ENCODE measurements at places on chromosomes 7 and 10.
A peak's percentile ranks its signal among the peaks of the same experiment; 100 is the strongest.

DNA sequence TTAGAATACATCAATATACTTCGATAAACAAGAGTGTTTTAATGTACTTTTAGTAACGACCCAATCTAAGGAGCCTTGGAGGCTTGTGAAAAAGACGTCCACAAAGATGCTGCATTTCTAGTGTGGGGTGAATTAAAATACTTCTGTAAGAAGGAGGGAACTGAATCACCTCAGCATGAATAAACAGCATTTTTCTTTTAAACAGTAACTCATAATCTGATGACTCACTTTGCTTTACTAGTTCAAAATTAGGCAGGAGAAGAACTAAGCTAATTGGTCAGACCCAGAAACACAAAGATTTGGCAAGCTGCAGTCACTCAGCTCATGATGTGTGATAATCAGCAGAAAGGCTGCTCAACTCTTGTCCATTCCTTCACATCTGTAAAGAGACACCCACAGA, 24.2 kb downstream of the NCOA4 start:
- DNase-seq = no peak

GRCh38 chr7:85322252-85322651, 135.4 kb upstream of the SEMA3D start:
- DNase-seq = no peak

GRCh38 chr10:77490534-77491314, 146.9 kb downstream of the KCNMA1 start:
- no peak for DNase-seq

DNA sequence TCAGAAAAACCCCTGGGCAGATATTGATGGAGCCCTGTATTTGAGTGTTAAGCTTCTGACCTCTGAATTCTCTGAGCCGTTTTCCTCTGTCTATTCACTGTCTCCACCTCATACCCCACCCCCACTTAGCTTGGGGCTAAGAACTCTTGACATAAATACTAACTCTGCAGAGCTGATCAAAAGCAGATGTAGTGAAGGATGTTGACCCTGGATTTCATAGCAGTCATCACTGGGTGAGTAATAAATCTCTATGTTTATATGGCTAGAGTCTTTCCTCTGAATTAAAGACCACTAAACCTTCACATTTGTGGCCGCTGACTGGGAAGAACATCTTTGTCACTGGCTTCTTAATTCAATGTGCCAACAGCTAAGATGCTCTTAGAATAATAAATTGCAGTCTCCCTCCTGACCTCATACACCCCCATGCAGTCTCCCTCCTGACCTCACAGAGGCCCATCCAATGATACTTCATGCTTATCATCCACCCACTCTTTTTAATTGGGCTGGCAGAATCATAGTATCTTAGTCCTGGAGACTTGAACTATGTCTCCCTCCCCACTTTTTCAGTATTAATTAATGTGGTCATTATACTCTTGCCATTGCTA, 78.0 kb upstream of the MACROH2A2 start:
- DNase-seq = no peak

DNA sequence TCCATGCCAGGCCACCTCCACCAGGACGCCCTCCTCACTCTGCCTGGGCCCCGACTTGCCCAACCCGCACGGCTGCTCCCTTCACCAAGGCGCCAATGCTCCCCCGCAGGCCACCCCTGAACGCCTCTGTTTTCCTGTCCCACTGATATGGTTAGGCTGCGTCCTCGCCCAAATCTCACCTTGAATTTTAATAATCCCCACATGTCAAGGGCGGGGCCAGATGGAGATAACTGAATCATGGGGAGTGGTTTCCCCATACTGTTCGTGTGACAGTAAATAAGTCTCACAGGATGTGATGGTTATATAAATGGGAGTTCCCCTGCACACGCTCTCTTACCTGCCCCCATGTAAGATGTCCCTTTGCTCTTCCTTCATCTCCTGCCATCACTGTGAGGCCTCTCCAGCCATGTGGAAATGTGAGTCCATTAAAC, 29.8 kb downstream of the RSU1 start:
- DNase-seq = peak; percentile 42

- no peak for DNase-seq
Measured at GRCh38 chr10:65346466-65346865, 1579.4 kb upstream of the LRRTM3 start.

GRCh38 chr7:98878365-98879197, at the start of gene TRRAP:
TSS of gene TRRAP (plus strand) at chr7:98878532. CDS start at chr7:98881151, 2,619 bp downstream.
- peak; percentile 79 for DNase-seq

- no peak for DNase-seq
Measured at GRCh38 chr7:69790977-69791724, 192.9 kb downstream of the AUTS2 start.

- DNase-seq = no peak
Measured at GRCh38 chr10:59106441-59106840, 70.0 kb upstream of the PHYHIPL start.

- no peak for DNase-seq
Measured at GRCh38 chr7:13742126-13742525, 247.3 kb downstream of the ETV1 start.

GRCh38 chr7:95730493-95731280, 41.7 kb upstream of the DYNC1I1 start:
- no peak for DNase-seq

DNA sequence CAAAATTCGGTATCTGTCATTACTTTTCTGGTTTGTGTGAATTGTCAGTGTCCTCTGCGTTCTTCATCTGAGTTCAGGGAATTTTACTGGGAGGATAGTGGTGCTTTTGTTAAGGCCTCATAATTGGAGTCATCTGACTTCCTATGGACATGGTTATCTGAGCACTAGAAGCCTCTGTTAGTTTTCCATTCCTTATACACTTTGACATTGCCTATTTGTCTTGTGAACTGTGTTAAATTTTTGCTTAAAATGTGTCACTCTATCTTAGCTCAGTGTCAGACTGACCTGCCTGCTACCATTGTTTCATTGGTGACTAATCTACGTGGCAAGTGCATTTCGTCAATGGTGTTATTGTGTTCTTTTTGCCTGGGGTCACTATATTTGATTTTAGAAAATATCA, 253.3 kb downstream of the SEMA3A start:
- no peak for DNase-seq

DNA sequence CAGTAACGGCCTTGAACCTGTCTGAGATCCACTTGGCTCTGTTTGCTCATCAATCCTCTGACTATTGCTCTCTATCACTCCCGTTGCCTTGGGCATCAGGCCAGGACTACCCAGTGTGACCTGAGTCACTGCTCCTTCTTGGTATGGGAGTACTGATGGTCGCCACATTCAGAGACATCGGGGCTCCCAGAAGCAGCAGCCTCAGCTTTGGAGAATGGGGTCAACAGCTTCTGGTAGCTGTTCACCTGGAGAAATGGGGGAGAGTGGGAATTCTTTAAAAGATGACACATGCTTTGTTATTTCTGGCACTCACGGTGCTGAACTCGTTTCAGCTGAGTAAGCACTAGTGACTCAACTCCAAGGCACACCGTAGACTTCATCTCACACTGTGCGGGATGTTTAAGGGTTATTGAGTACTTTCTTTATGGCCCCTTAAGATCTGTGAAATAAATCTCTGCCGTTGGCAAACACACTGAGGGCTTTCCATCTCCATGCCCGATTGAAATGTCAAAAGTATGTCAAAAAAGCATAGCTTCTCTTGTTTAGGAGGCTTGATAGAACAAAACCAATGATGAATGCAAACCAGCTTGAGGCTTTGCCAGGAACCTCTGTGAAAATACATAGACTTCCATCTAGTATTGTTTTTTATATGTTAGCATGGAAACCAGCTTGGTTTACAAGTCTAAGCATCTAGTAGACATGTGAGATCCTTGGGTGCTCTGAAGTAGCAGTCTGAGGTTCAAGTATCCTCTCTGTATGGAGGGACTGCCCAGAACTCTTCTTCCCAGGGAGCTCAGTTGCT, 333.1 kb downstream of the CXCL12 start:
- DNase-seq = no peak

GRCh38 chr10:105675333-105675732, 1034.2 kb downstream of the SORCS3 start:
- DNase-seq = no peak

- DNase-seq = no peak
Measured at GRCh38 chr10:21495002-21495751, 30.3 kb downstream of the SKIDA1 start.

DNA sequence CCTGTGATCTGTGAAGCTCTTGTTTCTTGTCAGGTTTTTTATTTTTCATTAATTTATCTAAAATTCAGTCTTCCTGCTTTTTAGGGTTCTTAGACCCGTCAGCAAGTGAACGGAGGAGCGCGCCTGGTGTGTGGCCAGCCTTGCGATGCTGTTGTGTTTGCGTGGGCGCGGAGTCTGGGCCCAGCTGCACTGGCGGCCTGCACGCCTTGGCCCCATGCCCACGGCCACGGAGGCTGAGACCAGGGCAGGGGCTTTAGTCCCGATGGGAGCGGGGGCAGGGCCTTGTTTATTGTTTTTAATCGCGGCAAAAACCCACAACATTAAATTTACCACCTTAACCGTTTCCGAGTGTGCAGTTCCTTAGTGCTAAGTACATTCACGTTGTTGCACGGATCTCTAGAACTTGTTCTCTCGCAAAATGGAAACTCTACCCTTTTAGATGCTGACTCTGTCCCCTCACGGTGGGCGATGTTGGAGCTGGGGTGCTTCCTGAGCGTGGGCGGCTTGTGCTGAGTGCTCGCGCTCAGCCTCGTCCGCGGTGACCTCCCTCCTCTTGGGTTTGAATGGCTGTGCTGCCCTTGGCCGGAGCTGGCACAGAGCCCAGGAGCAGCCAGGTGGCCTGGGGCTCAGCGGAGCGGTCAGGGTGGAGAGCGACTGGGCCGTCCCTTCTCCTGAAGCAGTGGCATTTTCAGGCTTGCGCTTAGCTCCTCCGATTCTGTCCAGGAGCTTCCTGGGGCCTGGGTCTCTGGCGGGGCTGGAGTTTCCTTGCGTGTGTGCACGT, 69.1 kb downstream of the INPP5A start:
- DNase-seq = no peak

GRCh38 chr7:123748171-123748733, 551 bp downstream of the WASL start:
- peak; percentile 27 for DNase-seq

- no peak for DNase-seq
Measured at GRCh38 chr7:50953820-50954219, 171.1 kb upstream of the GRB10 start.

- DNase-seq = no peak
Measured at GRCh38 chr10:47295411-47295810, 4.6 kb upstream of the GDF10 start.

DNA sequence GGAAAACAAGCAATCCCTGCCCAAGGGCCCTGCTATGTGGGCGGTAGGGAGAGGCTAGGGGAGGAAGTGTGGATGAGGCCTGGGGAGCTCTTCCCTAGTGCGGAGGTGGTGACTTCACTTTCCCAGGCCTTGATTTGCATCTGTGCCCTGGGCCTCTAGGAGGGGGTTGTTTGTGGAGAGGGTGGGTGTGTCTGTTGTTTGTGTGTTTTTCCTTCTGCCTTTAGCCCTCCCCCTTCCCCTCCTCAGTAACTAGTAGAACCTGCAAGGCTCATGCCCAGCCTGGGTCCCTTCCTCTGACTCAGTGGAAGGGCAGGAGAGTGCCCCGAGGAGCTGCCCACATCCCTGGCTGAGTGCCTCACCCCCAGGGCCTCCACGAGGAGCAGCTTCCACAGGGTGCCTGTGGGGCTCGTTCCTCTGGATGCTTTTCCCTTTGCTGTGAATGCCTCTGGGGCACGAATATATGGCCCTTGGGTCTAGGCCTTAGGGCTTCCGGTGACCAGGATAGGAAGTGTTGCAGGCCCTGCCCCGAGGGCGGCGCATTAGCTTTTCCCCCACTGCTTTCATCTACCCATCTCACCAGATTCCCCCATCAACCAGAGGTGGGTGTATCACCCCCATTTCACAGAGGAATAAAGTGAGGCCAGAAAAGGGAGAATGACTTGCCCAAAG, 89.4 kb upstream of the DUSP5 start:
- no peak for DNase-seq

GRCh38 chr10:4512671-4513240, 313.3 kb upstream of the AKR1E2 start:
- DNase-seq = no peak

- DNase-seq = peak; percentile 22
Measured at GRCh38 chr10:119177708-119178371, 772 bp downstream of the PRDX3 start.

DNA sequence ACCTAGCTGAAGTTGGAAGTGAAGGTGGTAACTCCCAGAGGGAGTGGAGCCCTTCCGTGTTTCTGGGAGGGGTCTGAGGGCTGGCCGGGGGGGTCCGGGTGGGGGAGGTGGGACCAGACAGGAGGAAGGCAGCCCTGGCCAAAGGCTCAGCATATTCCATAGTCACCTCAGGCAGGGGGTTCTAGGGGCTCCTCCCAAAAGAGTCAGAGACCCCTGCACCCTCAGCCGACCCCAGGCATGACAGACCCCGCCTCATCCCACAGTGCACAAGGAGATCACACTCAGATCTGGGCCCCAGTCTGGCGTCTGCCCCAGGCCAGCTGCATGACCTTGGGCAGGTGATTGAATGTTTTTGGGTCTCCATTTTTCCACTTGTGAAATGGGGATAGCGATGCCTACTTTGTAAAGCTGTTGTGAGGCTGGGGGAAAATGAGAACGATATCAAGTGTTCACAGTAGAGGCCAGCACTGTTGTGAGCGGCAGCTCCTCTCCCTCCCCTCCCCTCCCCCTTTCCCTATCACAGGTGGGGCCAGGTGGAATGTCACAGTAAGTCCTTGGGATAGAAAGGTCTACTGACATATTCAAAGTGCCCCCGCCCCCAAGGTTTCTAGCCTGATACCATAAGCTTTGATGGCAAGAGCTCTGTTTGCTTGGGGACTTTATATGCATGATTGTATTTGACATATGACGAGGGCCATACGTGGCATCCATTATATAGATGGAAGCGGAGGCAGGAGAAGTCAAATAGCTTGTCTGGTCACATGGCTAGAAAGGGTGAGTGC, 33.3 kb downstream of the DNAJB12 start:
- DNase-seq = no peak

DNA sequence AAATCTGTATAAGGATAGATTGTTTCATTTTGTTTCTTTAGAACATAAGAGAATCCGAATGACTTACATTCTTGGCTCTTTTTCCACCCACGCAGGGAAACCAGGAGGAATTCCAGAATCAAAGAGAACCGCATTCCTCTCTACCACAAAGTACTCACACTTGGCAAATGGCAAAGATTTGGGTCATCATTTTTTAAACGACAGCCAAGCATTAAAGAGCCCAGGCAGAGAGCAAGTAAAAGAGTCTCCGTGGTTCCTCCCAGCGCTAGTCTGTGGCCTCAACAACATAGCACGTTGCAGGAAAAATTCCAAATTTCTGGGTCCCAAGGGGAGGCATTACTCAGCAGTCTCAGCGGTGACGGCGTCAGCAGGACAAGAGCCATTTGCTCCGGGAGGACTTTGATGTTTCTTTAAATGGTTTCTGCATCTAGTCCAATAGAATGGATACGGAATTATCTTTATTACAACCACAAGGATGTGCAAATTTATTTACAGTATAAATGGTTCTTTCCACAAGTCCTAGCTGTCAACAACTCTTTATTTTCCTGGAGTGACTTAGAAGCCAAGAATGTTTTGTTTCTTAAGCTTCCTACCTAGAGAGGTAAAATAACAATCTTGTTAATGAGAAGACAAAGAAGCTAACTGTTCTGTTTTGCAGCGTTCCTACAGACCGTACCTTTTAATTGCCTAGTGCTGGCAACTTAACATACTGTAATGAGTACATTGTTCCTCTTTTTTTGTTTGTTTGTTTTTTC, 232.5 kb downstream of the SKIDA1 start:
- no peak for DNase-seq

GRCh38 chr7:16711730-16712129, 41.8 kb upstream of the TSPAN13 start:
- DNase-seq = no peak
